Left renal cortex interstitium (tissue), 4 donors: ENCODE measurements at places on chromosomes 2 and 18.

DNA sequence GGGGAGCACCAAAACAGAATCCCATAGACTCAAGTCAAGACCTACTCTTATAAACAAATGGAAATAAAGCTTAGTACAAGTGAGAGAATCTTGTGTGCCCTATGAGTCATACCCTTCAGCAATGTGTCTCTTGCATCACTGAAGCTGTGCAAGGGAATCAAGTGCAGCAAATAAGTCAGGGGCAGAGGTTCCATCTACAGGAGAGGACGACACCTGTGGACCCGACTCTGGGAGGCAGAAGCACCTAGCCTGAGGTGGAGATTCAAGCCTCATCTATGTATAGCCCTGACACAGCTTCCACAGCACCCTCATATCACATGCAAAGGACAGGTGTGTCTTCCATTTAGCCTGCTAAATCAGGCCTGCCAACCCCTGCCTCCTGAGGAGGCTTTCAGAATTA, 298.2 kb downstream of the CNTNAP5 start:
- no peak for DNase-seq

GRCh38 chr18:59448546-59448945, 89.5 kb upstream of the LMAN1 start:
- no peak for DNase-seq

DNA sequence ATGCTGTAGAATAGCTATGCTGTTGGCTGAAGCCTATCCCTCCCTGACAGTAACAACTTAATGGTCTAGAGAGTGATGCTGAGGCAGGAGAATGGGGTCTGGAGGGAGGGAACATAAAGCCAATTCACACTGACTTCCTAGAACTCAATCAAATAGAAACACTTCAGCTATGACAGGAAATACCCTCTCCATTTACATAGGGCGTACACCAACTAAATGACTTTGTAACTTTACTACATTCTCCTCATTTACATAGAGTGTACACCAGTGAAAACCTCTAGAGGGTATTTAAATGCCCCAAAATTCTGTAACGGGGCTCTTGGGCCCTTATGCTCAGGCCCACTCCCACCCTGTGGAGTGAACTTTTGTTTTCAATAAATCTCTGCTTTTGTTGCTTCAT, 41.5 kb downstream of the YPEL5 start:
- no peak for DNase-seq

GRCh38 chr2:233498126-233498525, 68.5 kb downstream of the USP40 start:
- no peak for DNase-seq

DNA sequence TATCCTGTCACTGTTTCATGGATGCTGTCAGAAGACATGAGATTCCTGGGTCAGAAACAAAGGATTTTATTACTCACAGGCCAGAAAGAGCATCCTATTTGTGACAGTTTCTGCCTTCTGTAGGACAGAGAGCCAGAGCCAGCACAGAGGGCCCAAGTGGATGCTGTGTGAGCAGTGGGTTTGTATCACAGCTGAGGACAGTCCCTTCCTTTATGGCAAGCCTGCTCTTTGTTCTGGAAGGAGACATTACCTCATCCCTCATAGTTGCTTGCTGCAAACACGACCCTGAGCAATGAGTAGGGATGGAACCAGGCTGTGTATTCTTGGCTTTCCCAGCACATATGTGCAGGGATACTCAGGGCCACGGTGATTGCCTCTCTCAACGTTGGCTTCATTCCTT, 41.6 kb downstream of the ARHGEF4 start:
- DNase-seq, result no peak
